ENCODE measurements at places on chromosomes 13 and 19.

DNA sequence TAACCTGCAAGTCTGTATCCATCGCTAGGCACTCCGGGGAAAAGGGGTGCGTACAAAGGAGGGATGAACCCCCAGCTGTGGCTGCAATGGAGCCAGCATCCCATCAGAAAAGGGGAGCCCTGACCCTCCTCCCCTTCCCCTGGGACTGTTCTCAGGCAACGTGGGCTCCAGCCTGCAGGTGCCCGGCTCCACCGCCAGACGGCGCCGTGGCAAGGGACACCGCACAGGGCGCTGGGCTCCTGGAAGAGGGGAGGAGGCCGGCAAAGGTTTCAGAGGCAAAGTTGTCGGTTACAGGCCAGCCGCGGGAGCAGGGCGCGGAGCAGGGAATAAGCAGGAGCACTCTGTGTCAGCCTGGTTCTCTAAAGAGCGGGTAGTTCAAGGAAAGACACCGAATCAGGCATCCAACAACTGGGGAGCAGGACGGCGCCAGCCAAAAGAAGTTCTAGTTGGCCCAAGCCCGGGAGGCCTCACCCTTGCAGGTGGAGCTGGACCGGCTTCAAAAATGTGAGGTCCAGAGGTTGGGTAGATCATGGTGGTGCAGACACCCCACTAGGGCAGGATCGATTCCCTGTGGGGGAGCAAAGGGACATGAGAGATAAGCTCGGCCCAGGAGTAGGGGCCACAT, 53.0 kb upstream of the ATP12A start:
- no peak for DNase-seq

DNA sequence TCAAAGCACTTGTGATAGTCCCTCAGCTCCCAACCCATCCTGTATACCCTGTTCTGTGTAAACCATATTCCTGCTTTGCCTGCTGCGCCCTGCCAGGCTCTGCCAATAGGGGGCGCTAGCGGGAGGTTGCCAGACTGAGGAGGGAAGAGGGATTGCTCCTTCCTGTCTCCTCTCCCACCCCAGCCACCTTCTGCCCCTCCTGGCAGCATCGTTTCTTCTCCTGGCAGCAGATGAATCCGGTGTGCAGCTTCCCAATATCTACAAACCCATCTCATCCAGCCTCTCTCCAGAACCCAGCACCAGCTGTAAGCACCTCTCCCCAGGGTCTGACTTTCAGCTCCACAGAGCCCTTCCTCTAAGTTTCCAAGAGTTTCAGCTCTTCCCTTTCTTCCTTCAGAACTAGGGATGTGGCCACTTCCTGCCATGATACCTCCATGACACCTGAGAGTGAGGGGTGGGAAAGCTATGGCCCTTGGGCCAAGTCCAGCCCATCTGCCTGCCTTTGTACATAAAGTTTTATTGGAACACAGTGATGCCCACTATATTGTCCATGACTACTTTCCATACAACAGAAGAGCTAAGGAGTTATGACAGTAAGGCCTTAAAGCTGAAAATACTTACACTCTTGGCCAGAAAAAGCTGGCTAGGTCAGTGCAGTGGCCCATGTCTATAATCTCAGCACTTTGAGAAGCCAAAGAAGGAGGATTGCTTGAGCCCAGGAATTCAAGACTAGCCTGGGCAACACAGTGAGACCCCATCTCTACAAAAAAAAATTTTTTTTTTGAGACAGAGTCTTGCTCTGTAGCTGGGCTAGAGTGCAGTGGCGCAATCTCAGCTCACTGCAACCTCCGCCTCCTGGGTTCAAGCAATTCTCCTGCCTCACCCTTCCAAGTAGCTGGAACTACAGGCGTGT, 34.5 kb upstream of the ATP1A3 start:
- no peak for DNase-seq

GRCh38 chr13:114130837-114131582, 1.4 kb downstream of the RASA3 start:
- DNase-seq: no peak

DNA sequence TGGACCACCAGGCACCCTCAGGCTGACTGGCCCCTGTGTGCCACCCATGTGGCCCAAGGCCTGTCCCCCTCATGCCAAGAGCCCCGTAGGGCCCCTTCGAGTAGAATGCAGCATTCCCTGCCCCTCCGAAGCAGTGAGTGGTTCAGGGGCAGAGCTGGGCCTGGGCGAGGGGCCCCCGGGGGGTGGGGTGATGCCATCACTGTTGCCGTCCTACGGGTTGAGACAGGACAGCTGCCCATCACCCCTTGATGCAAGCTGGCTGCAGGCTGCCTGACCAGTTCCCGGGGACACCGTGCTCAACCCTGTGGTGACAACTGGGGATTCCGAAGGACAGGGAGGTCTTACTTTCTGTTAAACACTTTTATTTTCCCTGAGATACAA, 4.7 kb downstream of the SBNO2 start:
- DNase-seq: no peak

DNA sequence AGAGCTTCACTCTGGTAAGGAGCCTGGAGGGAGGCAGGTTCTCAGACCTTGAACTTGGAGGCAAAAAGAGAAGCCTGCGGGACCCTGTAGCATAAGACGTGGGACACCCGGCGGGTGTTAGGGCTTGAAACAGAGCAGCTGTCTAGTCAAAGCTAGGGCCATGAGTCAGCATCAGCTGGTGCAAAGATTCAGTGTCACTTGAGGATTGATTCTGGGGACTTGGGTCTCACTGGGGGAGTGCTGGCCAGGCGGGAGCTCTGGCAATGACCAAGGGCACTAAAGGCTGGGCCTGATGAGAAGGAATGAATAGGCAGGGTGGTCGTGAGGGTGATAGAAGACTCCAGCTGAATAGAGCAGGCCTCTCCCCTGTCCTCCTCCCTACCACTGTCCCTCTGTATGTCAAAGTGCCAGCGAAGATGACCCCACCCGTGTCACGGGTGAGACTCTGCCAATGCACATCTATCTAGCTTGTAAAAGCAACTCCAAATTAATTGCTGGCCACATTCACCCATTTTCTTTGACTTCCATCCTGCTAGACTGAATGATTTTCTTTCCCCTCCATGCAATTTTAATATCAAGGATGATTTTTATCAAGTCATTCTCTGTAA, 97.1 kb downstream of the MBNL2 start:
- no peak for DNase-seq

DNA sequence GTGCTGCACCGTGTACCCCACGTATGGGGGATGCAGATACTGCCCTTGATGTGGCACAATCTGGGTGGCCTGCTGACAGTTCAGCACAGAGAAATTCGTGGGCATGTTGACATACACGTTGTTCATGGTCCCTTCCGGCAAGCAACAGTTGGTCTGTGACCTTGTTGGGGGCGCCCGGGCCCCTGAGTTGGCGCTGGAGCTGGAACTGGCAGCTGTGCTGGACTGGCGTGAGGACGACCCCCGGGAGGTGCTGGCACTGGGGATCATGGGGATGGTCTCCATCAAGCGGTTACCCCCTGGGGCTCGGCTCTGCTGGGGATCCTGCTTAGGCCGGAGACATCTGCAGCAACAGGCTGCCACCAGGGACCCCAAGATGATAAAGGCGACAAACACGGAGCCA, 5.2 kb downstream of the SHISA2 start:
- DNase-seq: no peak

Data from NCI-H510A (cell line).